ENCODE measurements at places on chromosomes 5 and 9. TPM values are rescaled to one million over a fixed set of nuclear protein-coding genes. Genes with fewer than 3 reads are reported as not detected.

DNLZ gene
- 4.3 TPM for total RNA-seq

PCDHA4 gene
- total RNA-seq = 7.1 TPM

CACNA1B gene
- total RNA-seq = 8.6 TPM

HK3 gene
- 1.9 TPM for total RNA-seq

Measured in camera-type eye (tissue), 1 donor.